ENCODE measurements at places on chromosomes 1 and 21. TPM values are rescaled to one million over a fixed set of nuclear protein-coding genes. Genes with fewer than 3 reads are reported as not detected.

The FALEC gene
- not detected for total RNA-seq

The CCDC185 gene
- not detected for total RNA-seq

DNA sequence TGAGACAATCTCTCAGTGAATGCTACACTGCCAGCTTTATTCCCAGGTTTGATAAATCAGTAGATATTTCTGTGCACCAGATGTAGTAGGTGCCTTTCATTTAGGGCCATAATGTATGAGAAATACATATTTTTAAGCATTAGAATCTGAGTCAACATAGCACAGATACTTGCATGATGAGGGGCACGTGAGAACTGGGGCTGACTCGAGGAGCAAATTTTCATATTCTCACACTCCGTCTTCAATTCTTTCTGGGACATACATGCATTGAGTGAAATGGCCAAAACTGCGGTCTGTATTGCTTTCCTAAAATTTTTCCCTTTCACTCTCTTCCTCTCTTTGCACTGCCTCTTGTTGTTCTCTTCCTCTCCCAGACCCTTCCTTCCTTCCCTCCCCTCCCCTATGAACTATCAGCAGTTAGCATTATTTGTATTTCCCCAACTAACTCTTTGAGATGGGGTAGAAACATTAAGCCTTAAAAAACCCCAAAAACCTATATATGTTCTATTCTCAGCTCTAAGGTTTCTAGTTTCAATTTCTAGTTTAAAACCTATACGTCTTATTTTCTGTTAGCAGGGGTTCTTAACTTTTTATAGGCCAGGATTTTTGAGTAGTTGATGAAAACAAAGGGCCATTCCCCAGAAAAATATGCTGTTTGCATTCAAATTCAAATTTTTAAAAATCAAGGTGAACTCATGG lies 289.1 kb downstream of the PTBP2 start:
- no peak overlapping the region for H3K27ac ChIP-seq
- no peak overlapping the region for H3K4me3 ChIP-seq
- no peaks in the 10 kb centered on the region for H3K36me3 ChIP-seq

DNA sequence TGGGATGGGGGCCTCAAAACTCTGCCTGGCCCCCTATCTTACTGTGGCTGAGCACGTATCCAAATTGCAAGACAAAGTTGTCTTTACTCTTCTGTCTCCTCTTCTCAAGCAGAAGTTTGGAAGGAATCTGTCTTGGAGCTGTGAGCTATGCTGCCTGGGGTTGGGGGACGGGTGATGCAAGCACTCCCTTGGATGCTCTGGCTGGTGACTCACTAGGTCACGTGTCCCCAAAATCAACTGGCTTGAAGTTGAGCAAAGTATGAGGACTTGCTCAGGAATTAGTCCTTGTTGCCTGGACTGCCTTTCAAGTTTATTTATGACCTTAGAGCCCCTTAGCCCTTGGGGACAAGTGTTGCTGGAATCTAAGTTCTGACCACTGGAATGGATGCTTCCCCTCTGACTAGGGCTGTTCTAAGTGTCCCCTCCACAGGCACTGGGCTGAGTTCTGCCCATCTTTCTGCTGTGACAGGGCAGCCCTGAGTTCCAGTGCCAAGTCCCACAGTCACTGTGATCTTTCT lies 269.5 kb downstream of the HHAT start:
- peaks cover 18% of the 10 kb centered on the region for H3K4me1 ChIP-seq
- peak overlapping the region; percentile 88 for H3K27ac ChIP-seq
- H3K27me3 ChIP-seq = no peaks in the 10 kb centered on the region
- peak; percentile 21 for DNase-seq

- no peak overlapping the region for H3K27ac ChIP-seq
- no peaks in the 10 kb centered on the region for H3K4me1 ChIP-seq
- no peaks in the 10 kb centered on the region for H3K36me3 ChIP-seq
- DNase-seq = no peak
- no peak overlapping the region for H3K4me3 ChIP-seq
- no peaks in the 10 kb centered on the region for H3K27me3 ChIP-seq
These were observed 5.4 kb upstream of the SLAMF8 start for GRCh38 chr1:159821171-159821867.

DNA sequence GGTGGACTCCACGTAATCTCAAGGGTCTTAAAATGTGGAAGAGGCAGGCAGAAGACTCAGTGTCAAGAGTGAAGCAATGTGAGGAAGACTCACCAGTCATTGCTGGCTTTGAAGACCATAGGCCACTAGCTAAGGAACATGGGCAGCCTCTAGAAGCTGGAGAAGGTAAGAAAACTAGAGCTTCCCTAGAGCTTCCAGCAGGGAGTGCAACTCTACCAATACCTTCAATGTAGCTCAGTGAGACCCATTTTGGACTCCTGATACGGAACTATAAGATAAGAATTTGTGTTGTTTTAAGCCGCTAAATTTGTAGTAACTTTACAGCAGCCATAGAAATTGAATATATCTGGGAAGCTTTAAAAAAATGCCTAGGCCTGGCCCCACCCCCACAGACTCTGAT lies 18.9 kb downstream of the METTL13 start:
- H3K4me1 ChIP-seq = no peaks in the 10 kb centered on the region
- H3K36me3 ChIP-seq = peaks cover 11% of the 10 kb centered on the region
- H3K27me3 ChIP-seq = no peaks in the 10 kb centered on the region
- H3K27ac ChIP-seq = no peak overlapping the region
- H3K4me3 ChIP-seq = no peak overlapping the region

GRCh38 chr1:238582816-238583215 lies 692.1 kb upstream of the ZP4 start:
- no peaks in the 10 kb centered on the region for H3K36me3 ChIP-seq
- no peaks in the 10 kb centered on the region for H3K4me1 ChIP-seq
- no peak overlapping the region for H3K4me3 ChIP-seq
- H3K27me3 ChIP-seq = no peaks in the 10 kb centered on the region

GRCh38 chr1:38061883-38062328 lies 15.3 kb upstream of the POU3F1 start:
- no peak overlapping the region for H3K4me3 ChIP-seq
- no peak for DNase-seq
- H3K27ac ChIP-seq = no peak overlapping the region
- H3K4me1 ChIP-seq = no peaks in the 10 kb centered on the region
- no peaks in the 10 kb centered on the region for H3K36me3 ChIP-seq

The SYT14 gene
- not detected for total RNA-seq

DNA sequence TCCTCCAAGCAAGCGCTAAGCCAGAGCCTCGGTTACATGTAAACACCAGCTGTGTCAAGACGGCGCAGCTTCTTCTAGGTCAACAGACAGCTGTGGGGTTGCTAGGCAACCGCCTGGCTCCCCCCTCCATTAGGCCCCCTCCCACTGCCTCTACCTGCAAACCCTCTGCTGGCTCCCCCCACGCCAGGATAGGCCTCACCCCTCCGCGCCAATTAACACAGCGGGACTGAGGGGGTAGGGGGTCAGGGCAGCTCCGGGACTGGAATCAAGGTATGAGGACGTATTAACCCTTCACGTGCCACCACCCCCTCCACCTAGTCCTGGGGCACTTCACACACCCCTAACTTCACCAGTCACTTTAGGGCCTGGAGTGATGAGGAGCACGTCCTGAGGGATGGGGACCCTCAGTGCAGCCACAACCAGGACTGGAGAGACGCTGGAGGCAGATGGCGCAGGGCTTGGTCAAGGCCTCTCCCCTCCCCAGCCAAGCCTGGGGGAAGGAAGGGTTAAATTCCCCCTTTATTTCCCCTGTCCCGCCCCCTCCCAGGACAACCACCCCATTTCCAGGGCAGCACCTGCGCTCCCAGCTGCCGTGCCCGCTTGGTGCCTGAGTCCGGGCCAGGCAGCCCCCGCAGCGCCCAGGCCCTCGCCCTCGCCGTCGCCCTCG lies 37.4 kb upstream of the WASF2 start:
- peak overlapping the region; percentile 77 for H3K27ac ChIP-seq
- H3K4me1 ChIP-seq = peaks cover 76% of the 10 kb centered on the region
- no peaks in the 10 kb centered on the region for H3K36me3 ChIP-seq
- no peak for DNase-seq

The CFAP57 gene
- 0.27 TPM for total RNA-seq

The CACNA1E gene
- total RNA-seq = not detected

The PPIE gene
- 30.4 TPM for total RNA-seq

Data from thoracic aorta (tissue), 2 donors.